ENCODE measurements at places on chromosomes 2 and 18.

DNA sequence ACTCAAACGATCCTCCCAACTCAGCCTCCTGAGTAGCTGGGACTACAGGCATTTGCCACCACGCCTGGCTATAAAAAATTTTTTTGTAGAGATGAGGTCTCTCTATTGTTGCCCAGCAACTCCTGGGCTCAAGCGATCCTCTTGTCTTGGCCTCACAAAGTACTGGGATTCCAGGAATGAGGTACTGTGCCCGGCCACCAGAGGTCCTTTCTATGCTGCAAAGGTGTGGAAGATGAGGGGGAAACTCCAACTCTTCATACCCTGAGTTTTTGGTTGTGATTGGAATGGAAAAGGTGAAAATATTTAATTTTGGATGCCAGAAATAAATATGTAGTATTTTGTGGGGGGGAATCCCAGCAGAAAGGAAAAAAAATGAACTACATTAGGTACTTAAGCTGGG, 36.0 kb downstream of the MRPL33 start:
- peaks cover 53% of the 10 kb centered on the region for H3K4me1 ChIP-seq
- H3K4me3 ChIP-seq: no peak overlapping the region
- DNase-seq: peak; percentile 46
- H3K27me3 ChIP-seq: no peaks in the 10 kb centered on the region
- H3K27ac ChIP-seq: no peak overlapping the region

- H3K4me3 ChIP-seq: no peak overlapping the region
- peaks cover 2% of the 10 kb centered on the region for H3K4me1 ChIP-seq
- DNase-seq: no peak
- H3K27me3 ChIP-seq: peaks cover 12% of the 10 kb centered on the region
These were observed 62.5 kb upstream of the GLI2 start for GRCh38 chr2:120673205-120673550.

GRCh38 chr18:43869451-43870008, 592.2 kb upstream of the SYT4 start:
- H3K27me3 ChIP-seq: no peaks in the 10 kb centered on the region
- no peaks in the 10 kb centered on the region for H3K36me3 ChIP-seq
- DNase-seq: no peak
- H3K4me1 ChIP-seq: no peaks in the 10 kb centered on the region
- H3K27ac ChIP-seq: no peak overlapping the region

DNA sequence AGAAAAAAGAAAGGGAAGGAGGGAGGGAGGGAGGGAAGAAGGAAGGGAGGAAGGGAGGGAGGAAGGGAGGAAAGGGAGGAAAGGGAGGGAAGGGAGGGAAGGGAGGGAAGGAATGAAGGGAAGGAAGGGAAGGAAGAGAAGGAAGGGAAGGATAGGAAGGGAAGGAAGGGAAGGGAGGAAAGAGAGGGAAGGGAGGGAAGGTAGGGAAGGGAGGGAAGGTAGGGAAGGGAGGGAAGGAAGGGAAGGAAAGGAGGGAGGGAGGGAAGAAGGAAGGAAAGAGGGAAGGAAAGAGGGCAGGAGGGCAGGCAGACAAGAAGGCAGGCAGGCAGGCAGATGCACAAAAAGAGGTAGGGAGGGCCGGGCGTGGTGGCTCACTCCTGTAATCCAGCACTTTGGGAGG, 74.9 kb downstream of the THADA start:
- peaks cover 4% of the 10 kb centered on the region for H3K4me1 ChIP-seq
- no peak overlapping the region for H3K27ac ChIP-seq
- DNase-seq: no peak
- H3K4me3 ChIP-seq: no peak overlapping the region
- H3K36me3 ChIP-seq: peaks cover 10% of the 10 kb centered on the region
- no peaks in the 10 kb centered on the region for H3K27me3 ChIP-seq

- no peaks in the 10 kb centered on the region for H3K27me3 ChIP-seq
- H3K36me3 ChIP-seq: no peaks in the 10 kb centered on the region
- H3K4me3 ChIP-seq: no peak overlapping the region
- no peak for DNase-seq
These were observed 42.9 kb upstream of the RFX8 start for GRCh38 chr2:101517758-101518271.

- no peak overlapping the region for H3K4me3 ChIP-seq
- H3K36me3 ChIP-seq: no peaks in the 10 kb centered on the region
- H3K27ac ChIP-seq: no peak overlapping the region
- H3K27me3 ChIP-seq: no peaks in the 10 kb centered on the region
These were observed 172.9 kb downstream of the NDUFA10 start for GRCh38 chr2:239852272-239852671.

DNA sequence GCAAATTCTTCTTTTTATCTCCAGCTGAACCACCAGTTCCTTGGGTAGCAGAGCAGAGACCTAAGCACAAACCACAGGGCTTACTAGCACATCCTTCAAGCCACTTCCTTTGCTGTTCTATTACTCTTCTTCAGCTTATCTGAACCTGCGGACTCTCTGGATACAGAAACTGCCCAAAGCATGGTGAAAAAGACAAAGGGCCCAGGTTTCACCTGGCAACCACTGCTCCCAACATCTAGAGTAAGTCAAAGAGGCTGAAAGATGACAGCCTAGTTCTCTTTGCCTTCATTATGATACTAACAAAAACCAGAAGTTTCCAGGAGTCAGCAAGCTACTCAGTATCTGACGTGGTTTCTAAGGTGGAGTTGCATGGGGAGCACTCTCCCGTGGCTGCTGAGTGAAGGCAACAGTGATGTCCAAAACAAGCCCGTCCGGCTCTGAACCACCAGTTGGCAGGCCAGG, 43.4 kb downstream of the KANSL3 start:
- H3K27ac ChIP-seq: no peak overlapping the region
- peaks cover 66% of the 10 kb centered on the region for H3K36me3 ChIP-seq
- DNase-seq: peak; percentile 69
- no peaks in the 10 kb centered on the region for H3K4me1 ChIP-seq
- no peak overlapping the region for H3K4me3 ChIP-seq
- no peaks in the 10 kb centered on the region for H3K27me3 ChIP-seq

GRCh38 chr2:7594211-7594610, 677.0 kb downstream of the RNF144A start:
- no peaks in the 10 kb centered on the region for H3K36me3 ChIP-seq
- H3K4me1 ChIP-seq: no peaks in the 10 kb centered on the region
- H3K27ac ChIP-seq: no peak overlapping the region

DNA sequence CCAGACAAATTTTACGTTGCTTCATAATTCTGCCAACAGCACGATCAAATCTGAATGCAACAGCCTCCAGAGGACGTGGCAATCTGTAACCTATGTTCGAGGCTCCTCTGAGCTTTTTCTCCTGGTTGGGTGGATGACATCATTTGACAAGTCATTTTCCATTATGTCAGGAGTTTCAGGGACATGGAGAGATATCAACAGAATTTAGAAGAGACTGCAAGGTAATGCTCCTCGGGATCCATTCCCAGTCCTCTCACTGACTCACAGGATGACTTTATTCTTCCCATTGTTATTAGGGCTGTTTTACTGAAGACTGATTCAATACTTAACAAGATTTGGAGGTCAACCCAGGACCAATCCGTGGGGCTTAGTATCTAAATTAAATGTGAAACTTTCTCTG, 72.5 kb upstream of the RNF152 start:
- H3K4me3 ChIP-seq: no peak overlapping the region
- H3K27me3 ChIP-seq: no peaks in the 10 kb centered on the region
- no peaks in the 10 kb centered on the region for H3K4me1 ChIP-seq

- DNase-seq: peak; percentile 65
- no peak overlapping the region for H3K4me3 ChIP-seq
- H3K4me1 ChIP-seq: peaks cover 6% of the 10 kb centered on the region
- no peaks in the 10 kb centered on the region for H3K36me3 ChIP-seq
- H3K27me3 ChIP-seq: no peaks in the 10 kb centered on the region
These were observed 295.4 kb downstream of the ZEB2 start for GRCh38 chr2:144224472-144224871.

DNA sequence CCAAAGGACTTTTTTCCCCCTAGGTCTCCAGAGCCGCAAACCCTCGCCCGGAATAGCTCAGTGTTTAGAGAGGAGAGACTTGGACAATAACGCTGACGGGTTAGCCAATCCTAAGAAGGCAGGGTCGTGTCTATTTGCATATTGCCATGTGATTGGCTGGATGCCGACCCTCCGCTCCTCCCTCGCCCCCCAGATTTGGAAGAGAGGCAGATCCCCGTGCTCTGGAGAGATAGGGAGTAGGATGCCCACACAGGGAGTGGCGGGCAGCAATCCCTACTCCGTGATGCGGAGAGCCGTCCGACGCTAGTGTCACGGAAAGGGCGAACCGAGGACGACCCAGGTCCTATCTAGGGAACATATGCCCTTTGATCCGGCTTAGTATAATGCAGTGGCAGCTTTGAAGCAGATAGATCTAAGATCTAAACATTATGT, 1.4 kb downstream of the WNT6 start:
- H3K4me3 ChIP-seq: peak overlapping the region; percentile 33
- peaks cover 75% of the 10 kb centered on the region for H3K27me3 ChIP-seq

DNA sequence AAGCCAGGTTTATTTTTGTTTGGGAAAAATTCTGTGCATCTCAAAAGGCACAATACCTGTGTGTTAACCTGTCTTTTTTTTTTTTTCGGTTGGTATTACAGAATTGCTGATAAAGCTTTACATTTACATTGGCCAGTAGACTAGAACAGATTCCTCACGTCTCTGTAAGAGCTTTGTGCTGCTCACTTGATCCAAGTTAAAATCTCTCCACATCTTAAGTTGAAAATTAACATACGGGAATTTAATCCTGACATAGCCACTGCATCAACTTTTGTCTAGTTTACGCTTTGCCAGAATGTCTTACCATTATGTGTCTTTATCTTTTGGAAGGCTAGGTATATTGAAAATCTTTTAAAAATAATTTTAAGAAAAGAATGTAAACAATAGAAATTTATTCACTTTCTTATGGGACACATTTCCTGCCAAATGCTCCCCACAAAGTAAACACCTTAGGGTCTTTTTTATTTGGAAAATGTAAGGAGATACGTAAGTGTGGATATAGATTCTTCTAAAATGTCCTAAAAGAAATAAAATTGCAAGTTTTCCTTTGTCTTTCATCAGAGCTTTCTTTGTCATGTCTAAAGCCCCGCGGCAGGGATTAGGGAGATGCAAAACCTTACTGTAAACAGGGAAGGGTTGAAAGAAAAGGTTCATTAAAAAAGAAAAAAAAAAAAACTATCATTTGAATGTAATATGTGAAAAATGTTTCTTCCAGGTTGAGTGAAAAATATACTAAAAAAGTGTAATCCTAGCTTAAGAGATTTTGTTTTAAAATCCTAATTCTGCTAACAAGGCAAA, 912.8 kb downstream of the NRXN1 start:
- no peak overlapping the region for H3K27ac ChIP-seq
- no peak for DNase-seq
- H3K27me3 ChIP-seq: no peaks in the 10 kb centered on the region
- no peaks in the 10 kb centered on the region for H3K4me1 ChIP-seq
- no peak overlapping the region for H3K4me3 ChIP-seq
- no peaks in the 10 kb centered on the region for H3K36me3 ChIP-seq

DNA sequence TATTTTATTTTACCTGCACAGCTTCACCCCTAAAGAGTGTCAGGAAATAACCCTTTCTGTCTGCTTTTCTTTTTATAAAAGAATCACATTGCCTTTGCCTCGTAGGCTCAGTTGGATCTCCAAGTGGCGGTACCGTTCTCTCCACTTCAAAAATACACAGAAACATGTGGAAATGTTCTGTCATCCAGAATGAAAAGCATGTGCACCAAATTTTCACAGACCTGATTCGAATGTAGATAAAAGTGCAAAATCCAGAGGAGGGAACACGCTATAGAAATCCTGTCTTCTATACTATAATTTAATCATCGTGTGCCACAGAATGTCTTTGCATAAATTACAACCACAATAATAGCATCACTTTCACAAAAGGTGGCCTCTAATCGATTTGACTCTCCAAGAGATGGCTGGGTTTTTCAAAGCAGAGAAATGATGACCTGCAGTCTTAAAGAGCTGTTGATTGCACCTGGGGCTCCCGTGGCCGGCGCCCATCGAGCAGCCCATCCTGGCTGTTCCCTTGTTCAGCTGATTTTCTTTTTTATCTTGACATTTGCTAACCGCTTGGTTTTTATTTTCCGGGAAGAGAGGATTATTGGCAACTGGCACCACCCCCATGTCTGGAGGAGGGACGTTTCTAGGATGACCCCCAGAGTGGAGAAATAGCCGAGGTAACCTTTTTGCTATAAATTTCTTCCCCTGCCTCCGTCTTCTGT, 290.2 kb downstream of the SOX11 start:
- H3K27me3 ChIP-seq: no peaks in the 10 kb centered on the region
- DNase-seq: no peak
- H3K4me1 ChIP-seq: peaks cover 12% of the 10 kb centered on the region
- H3K27ac ChIP-seq: no peak overlapping the region
- peak overlapping the region; percentile 72 for H3K4me3 ChIP-seq

GRCh38 chr18:74896390-74896991, 298.8 kb downstream of the ZNF407 start:
- H3K27me3 ChIP-seq: no peaks in the 10 kb centered on the region
- peak; percentile 29 for DNase-seq
- no peak overlapping the region for H3K4me3 ChIP-seq
- H3K27ac ChIP-seq: no peak overlapping the region
- no peaks in the 10 kb centered on the region for H3K4me1 ChIP-seq
- H3K36me3 ChIP-seq: no peaks in the 10 kb centered on the region

- H3K4me1 ChIP-seq: peaks cover 20% of the 10 kb centered on the region
- no peak overlapping the region for H3K27ac ChIP-seq
- DNase-seq: no peak
- H3K36me3 ChIP-seq: no peaks in the 10 kb centered on the region
- no peak overlapping the region for H3K4me3 ChIP-seq
These were observed 186.5 kb upstream of the HS6ST1 start for GRCh38 chr2:128505150-128505490.

DNA sequence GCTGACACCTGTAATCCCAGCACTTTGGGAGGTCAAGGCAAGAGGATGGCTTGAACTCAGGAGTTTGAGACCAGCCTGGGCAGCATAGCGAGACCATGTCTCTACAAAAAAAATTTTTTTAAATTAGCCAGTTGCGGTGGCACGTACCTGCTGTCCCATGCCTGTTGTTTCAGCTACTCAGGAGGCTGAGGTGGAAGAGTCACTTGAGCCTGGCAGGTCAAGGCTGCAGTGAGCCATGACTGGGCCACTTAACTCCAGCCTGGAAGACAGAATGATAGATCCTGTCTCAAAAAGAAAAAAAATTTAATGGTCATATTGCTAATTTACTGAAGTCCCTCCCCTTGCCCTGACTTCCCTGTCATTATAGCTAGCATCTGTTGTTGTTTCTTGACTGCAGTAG, 112.6 kb downstream of the ARHGAP28 start:
- no peak for DNase-seq
- H3K36me3 ChIP-seq: no peaks in the 10 kb centered on the region
- no peak overlapping the region for H3K27ac ChIP-seq
- peaks cover 2% of the 10 kb centered on the region for H3K27me3 ChIP-seq
- H3K4me3 ChIP-seq: no peak overlapping the region
- no peaks in the 10 kb centered on the region for H3K4me1 ChIP-seq

DNA sequence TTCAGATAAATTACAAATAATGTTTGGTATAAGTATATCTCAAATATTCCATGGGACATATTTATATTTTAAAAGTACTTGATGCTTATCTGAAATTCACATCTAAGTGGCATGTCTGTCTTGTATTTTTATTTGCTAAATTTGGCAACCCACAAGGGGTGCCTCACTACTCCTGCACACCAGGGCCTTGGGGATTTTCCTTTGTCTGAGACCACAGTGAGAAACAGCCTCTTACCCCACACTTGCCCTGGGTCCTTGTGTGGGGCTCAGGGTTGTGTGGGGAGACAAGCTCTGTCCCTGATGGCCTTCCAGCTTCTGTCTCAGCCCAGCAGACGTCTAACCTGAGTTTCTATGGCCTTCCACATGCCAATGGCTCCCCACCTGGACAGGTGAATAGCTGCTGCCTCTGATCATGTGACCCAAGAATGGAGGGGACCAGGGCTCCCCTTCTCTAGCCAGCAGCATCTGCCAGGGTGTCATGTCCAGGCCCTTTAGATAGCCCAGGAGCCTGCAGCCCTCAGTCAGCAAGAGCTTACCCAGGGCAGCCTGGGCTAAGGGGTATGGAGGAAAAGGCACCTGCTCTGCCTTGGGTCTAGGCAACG, 49.5 kb upstream of the MRPL33 start:
- no peaks in the 10 kb centered on the region for H3K36me3 ChIP-seq
- H3K4me3 ChIP-seq: no peak overlapping the region
- H3K4me1 ChIP-seq: no peaks in the 10 kb centered on the region

Data from common myeloid progenitor, CD34-positive (primary cell).